ENCODE measurements at places on chromosomes 13 and 19. TPM values are rescaled to one million over a fixed set of nuclear protein-coding genes. Genes with fewer than 3 reads are reported as not detected.

DNA sequence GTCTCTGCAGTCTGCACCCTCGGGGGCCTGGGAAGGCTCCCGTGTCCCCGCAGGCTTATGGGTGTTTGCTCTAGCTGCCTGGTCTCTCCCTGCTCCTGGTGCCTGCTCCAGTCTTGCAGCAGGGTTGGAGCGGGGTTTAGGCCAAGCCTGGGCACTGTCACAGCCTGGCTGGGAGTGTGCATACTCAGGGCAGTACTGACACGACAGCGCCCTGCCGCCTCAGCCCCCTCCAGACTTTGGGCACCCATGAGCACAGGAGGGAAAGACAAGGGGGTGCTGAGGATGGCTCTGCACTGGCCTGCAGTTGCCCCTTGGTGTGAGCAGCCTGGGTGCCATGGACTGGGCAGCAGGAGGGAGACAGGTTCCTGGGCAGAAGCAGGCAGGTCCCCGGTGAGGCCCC lies 35.7 kb downstream of the CEP89 start:
- no peaks in the 10 kb centered on the region for H3K4me1 ChIP-seq
- peaks cover 34% of the 10 kb centered on the region for H3K36me3 ChIP-seq
- H3K27me3 ChIP-seq: no peaks in the 10 kb centered on the region
- DNase-seq: no peak
- no peak overlapping the region for H3K27ac ChIP-seq

GRCh38 chr19:5106191-5106726 lies 137.3 kb downstream of the KDM4B start:
- no peak overlapping the region for H3K4me3 ChIP-seq
- H3K4me1 ChIP-seq: no peaks in the 10 kb centered on the region

Gene PDE4C
- total RNA-seq: 1.1 TPM

GRCh38 chr13:40581277-40581579 lies 85.2 kb downstream of the FOXO1 start:
- H3K27me3 ChIP-seq: no peaks in the 10 kb centered on the region
- H3K4me3 ChIP-seq: no peak overlapping the region
- H3K4me1 ChIP-seq: peaks cover 6% of the 10 kb centered on the region
- DNase-seq: no peak
